Activated CD4-positive, alpha-beta T cell treated with anti-CD3 and anti-CD28 coated beads, Interleukin-2, amount 50 U/mL, for 16 hours (primary cell): ENCODE measurements at places on chromosomes 7 and 10.

DNA sequence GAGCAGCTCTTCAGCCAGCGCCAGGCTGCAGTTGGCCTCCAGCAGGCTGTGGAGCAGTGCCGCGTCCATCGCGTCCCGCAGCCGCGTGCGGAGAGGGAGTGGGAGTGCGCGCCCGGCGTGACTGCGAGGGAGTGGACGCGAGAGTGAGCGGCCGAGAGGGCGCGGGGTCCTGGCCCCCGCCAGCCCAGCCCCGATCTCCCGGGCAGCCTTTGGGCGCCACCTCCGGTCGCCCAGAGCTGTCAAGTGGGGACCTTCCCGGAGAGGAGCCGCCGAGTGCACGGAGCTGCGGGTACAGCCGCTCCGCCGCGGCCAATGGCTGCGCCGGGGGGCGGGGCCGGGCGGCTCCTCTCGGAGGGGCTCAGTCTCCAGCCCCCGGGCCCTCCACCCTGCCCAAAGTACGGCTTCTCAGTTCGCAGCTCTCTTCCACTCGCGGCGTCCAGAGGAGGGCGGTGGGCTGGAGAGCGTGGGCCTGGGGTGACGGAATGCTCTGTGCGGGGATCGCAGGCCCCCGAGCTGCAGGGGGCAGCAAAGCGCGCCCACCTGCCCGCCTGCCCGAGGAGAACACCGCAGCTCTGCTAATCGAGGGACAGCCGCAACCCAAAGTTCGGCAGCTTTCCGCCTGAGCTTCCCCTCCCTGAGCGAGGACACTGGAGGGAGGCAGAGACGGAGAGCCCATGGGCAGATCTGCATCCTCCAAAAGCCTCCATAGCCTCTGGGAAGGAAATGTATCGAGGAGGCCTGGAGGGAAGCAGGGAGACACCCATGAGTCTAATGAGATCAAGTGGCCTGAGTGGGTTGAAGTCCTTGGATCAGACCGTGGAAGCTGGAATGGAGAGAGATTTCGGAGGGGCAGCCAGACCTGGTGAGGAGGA is at the start of gene CRHR2:
TSS of gene CRHR2 (minus strand) at position 245 of the 872 bp plus-strand sequence. CDS start at position 69, 176 bp downstream.
- no peak for DNase-seq

- DNase-seq = no peak
These were observed 754 bp downstream of the SEMA3D start for GRCh38 chr7:85186083-85186520.

GRCh38 chr10:118259288-118259906 is 82.7 kb downstream of the FAM204A start:
- peak; percentile 34 for DNase-seq

- DNase-seq = no peak
These were observed 5.1 kb upstream of the PCBD1 start for GRCh38 chr10:70893227-70894006.

GRCh38 chr7:107152011-107152410 is 16.8 kb upstream of the HBP1 start:
- no peak for DNase-seq

GRCh38 chr7:10412422-10413019 is 561.2 kb upstream of the PHF14 start:
- DNase-seq = peak; percentile 42

DNA sequence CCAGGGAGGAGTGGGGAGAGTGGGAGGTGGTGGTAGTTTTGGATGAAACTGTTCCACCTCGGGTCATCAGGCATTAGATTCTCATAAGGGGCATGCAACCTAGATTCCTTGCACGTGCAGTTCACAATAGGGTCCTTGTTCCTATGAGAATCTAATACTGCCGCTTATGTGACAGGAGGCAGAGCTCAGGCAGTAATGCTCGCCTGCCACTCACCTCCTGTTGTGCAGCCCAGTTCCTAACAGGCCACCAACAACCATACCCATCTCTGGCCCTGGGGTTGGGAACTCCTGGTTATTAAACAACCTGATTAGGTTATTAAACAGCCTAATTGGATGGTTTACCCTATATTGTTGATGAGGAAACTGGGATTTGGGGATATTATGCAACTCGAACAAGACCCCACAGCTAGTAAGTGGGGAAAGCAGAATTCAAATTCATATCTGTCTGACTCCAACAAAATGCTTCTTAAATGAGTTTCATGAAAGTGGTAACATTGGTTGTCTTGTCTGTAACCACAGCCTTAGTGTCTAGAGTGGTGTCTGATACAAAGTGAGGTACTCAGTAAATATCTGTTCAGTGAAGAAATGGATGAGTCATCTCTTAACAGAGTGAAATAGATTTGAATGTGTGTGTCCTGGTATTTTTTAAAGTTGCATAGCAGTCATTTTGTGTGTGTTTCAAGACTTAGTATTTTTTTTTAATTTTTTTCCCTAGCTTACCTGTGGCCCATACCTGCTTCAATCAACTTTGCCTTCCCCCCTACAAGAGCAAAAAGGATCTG is 101.6 kb downstream of the HECTD2 start:
- peak; percentile 44 for DNase-seq

DNA sequence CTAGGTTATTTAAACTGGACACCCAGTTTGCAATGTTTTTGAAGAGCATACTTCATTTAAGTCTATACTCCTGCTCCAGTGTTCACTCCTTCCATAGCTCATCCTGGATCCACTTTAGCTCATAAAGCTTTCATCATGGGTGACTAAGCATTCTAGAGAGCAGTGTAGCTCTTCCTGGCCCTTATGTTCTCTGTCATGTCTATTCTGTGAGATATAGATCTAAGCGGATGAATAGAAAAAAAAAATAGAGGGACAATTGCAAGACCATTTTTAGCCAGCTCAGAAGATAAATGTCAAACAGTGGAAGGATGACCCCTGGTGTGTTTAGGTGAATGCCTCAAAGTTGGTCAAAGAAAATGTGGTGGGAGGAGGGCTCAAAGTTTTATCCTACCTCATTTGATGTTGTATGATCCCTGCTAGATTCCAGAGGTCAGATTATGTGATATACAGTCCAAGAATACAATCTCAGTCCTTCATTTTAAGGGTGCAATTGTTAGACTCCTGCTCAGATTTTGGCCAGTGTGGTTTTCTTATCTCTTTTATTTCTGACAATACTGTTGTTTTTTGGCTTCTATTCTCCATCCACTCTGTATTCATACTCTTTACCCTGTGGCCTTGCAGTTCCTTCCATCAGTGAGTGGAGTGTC is 7.5 kb upstream of the HECW1 start:
- no peak for DNase-seq

DNA sequence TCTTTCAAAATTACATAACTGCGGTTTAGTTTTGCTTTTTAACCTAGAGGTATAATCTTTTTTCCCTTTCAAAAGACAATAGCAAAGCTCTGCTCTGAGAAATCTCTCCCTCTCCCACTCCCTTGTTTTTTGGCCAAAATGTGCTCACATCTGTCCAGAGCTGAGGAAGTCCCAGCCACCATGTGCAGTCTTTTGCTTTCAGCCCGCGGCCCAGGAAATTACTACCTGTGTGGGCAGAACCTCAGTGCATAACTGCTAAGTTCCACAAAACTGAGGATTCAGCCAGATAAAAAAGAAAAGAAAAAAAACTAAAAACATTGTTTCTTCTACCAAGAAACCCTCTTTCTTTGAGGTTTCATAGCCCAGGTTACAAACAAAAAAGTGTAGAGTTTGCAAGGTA is 115.0 kb upstream of the HGF start:
- DNase-seq = no peak

DNA sequence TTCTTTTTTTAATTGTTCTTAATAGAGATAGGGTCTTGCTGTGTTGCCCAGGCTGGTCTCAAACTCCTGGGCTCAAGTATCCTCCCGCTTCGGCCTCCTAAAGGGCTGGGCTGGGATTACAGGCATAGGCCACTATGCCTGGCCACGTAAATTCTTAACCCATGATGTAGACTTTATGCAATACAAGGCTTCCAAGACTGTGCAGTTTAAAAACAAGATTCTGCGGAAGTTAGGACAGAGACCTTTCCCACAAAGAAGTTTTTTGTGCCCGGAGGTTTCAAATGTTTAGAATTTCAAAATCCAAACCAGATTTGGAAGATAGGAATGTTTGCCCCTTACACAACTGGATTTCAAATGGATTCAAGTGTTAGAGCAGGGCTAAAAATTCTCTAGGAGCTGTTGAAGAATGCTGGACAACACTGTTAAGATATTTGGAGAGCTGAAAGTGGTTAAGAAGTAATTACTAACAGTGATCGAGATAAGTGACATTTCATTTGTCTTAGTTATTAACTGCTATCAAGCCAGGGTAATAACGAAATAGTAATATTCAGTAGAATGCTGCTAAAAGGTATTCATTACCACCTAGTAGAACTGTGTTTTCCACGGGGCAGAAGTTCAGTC is 7.4 kb downstream of the APBB1IP start:
- DNase-seq = no peak

- no peak for DNase-seq
These were observed 3.0 kb downstream of the ZYX start for GRCh38 chr7:143384148-143384547.

GRCh38 chr7:26365901-26366275 is 74.2 kb downstream of the SNX10 start:
- DNase-seq = peak; percentile 26

DNA sequence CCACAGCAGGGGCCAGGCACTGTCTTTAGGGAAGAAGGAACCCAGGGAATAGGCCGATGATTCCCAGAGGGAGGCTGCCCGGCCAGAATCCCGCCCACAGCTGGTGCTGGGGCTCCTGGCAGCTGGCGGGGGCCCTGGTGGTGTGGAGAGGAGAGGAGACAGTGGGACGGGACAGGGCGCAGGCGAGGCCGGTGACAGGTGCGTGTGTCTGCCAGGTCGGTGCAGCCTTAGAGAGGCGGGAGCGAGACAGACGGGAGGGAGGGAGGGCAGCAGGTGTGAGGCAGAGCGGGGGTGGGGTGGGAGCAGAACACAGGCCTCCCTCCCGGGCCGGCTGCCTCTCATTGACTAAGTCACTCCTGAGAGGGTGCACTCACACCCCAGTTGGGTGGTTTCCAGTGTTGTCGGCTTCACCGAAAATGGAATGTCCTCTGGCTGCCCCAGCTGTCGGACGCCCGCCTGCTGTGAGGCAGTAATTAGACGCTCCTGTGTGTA is 55.2 kb downstream of the ELFN1 start:
- no peak for DNase-seq

DNA sequence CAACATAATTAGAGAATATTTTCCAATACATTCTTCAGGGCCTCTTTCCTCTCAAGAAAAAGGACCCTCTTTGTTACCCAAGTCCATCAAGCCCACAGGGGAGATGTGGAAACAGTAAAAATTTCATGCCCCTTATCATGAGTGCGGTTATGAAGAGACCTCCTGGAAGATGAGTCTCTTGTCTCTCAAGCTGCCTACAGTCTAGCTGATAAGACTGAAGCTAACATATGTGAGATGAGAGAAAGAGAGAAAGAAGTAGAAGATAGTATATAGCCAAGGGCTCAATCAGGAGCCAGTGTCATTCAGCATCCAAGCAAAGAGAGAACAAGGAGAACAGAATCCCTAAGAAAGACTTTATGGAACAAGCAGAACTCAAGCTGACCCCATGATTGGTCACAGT is 75.9 kb upstream of the CABCOCO1 start:
- DNase-seq = no peak

GRCh38 chr7:135644154-135644553 is 18.2 kb upstream of the STMP1 start:
- DNase-seq = no peak

- DNase-seq = no peak
These were observed 2.7 kb downstream of the GPR146 start for GRCh38 chr7:1046722-1047679.

GRCh38 chr7:115005953-115006352 is 84.1 kb downstream of the MDFIC start:
- no peak for DNase-seq

DNA sequence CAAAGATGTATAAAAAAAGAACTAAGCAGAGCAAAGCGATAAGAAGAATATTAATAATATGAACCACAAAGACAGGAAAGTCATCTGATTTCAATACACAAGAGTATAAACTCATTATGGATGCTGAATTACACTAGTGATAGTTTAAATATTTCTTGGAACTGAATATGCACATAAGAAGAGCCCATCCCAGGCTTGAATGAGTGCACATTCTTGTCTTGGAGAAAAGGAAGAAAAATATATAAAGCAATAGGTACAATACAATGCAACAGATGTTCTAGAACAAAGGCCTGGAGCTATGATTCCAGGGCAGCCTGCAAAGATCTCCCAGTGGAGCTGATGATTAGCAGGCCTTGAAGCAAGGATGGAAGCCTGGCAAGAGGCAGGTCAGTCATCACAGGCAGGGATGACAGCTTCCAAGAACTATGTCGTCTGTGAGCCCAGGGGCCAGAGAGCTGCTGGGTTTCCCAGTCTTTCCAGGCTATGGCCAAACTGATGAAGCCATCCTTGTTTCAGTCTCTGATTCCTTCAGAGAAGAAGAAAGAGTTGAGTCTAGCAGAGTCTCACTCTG is 277.6 kb downstream of the KCNMA1 start:
- no peak for DNase-seq

GRCh38 chr7:88628363-88629085 is 131.0 kb upstream of the ZNF804B start:
- peak; percentile 9 for DNase-seq

DNA sequence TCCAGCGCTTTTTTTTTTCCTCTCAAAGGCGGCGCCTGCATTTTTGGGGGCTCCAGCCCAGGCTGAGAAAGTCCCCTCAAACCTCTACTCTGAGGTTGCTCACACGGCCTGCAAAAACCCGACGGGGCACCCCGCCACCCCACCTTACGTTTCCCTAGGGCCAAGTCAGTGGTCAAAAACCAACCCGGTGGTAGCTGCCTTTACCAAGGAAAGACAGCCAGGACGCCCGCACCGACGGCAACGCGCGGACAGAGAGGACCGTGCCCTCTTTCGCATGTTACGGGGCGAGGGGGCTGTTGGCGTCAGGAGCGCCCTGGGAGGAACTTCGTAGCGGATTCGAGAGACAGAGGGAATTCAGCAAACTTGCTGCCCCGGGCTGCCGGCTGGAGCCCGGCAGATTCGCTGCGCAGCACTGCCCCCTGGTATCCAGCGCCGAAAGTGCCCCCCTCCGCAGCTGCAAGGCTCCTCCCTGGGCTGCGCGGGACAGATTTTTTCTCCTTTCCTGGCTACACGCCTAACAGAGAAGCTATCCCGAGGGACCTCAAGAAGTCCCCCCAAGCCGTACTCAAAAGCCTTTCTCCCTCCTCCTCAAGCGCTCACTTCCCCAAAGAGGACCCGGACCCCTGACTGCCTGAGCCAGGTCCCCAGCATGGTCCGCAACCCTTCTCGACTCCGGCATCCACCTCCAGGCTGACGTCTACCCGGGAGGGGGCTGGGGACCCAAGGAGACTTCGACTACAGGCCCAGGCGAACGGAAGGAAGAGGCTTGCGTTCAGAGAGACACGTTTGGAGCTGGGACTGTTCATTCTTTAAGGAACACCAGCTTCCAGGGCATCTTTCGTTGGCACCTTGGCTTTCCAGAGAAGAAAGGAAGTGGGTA is 27.7 kb upstream of the VAX1 start:
- peak; percentile 20 for DNase-seq

GRCh38 chr10:100575585-100576281 is 40.0 kb downstream of the HIF1AN start:
- DNase-seq = no peak

DNA sequence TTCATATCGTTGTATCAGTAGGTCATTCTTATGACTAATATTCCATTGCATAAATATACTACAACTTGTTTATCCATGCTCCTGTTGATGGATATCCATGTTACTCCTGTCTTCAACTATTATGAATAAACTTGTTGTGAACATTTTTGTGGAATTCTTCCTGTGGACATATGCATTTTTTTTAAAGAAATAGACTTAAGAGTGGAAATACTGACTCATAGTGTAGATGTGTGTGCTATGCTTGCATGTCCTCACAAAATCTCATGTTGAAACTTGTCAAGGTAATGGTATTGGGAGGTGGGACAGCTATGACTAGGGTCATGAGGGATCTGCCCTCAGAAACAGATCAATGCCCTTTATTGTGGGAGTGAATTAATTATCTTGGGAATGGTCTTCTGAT is 240.5 kb upstream of the PRSS58 start:
- DNase-seq = no peak

- no peak for DNase-seq
These were observed 159.1 kb downstream of the GFRA1 start for GRCh38 chr10:116113721-116114501.
